Fibroblast of skin of back (primary cell): ENCODE measurements at places on chromosomes 11 and 22.

DNA sequence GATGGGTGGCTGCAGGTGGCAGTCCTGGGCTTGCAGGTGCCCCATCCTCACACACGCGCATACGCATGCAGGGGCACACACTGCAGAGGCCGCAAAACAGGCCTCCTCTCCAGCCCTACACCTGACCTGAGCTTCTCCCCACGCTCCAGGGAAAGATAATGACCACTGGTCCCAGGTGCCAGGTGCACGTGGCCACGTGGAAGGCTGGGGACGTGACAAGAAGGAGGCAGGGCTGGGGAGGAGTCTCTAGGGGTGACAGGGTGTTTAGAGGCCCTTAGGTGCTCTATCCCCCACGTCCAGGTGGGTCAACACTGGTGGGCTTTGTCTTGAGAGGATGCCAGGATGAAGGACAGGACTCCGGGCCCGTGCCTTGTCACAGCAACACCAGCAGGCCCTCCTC is 23.5 kb upstream of the CPT1A start:
- DNase-seq: no peak

GRCh38 chr11:116962108-116962507 is 124.7 kb upstream of the APOA1 start:
- DNase-seq: peak; percentile 54

- no peak for DNase-seq
Observed at GRCh38 chr11:709109-709997, 3.3 kb downstream of the EPS8L2 start.

DNA sequence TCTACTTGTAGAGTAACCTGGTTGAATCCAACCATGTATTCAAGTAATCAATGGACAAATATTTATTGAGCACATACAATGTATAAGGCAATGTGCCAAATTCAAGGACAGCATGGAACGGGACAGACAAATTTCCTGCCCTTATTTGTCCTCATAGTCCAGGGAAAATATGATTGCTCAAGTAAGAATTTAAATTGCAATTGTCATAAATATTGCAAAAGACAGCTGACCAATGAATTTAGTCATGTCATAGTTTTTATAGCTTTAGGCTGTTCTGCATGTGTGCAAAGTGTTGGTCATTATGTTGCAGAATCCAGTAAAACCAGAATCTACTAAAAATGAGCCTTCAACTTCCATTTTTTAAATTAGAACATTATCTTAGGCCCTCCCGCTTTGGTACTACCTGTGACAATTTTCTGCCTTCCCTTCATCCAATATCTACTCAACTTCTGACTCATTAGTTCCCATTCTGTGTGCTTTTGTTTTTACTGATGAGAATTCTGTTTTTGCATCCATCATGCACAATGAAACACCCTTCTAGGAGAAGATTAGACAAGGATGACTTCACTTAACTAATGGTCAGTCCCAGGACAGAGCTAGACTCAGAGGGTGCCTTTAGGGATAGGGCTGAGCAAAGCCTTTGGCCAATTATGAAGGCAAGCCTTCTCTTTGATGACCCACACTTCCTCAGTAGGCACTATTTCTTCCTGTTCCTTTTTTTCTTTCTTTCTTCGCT is 45.8 kb upstream of the FIBIN start:
- peak; percentile 68 for DNase-seq

GRCh38 chr11:64583296-64584262 is 7.4 kb upstream of the SLC22A12 start:
- DNase-seq: no peak

GRCh38 chr11:133269267-133269666 is 263.0 kb downstream of the OPCML start:
- no peak for DNase-seq

GRCh38 chr11:45670386-45671135 is 5.1 kb upstream of the CHST1 start:
- no peak for DNase-seq

GRCh38 chr11:11036848-11037732 is 179.2 kb upstream of the ZBED5 start:
- DNase-seq: peak; percentile 53

- DNase-seq: no peak
Observed at GRCh38 chr11:69231466-69232018, 62.4 kb upstream of the MYEOV start.

- no peak for DNase-seq
Observed at GRCh38 chr11:132174362-132175255, 804.2 kb downstream of the NTM start.

DNA sequence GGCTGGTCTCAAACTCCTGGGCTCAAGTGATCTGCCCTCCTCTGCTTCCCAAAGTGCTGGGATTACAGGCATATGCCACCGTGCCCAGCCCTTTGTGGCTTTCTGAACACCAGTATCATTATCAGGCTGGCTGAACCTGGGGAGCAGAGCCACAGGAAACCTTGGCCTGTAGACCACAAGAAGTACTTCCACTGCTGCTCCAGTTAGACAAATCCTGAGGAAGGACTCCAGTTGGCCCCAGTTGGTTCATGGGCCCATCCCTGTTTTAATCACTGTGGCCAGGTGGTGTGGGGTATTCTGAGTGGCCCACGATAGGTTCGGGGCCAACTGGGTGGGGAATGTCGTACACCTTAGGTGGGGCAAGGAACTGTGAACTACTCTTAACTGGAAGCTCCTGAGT is 5.5 kb upstream of the DUSP18 start:
- DNase-seq: no peak

DNA sequence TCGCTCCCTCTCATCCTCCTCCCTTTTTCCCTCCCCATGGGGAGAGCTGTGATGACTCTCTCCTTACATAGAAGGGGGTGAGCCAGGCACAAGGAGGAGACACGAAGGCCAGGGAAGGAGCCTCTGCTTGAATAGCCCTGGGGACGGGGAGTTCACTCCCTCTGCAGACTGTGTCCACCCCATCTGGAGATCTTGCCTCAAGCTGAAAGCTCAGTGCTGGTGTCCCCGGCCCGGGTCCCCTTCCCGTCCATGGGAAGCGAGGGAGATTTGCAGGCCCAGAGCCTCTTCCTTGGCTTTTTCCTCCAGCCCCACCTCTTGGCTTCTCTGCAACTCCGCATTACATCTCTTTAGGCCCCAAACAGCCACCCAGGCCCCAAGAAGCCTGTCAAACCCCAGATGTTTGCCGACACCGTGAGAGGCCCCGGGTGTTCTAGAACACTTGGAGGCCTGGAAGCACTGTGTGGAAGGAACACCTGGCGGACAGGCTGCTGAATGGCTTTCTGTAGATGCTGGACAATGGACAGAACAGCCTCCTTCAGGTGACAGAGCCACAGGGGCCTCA is 32.3 kb downstream of the LINC01488 start:
- DNase-seq: no peak

GRCh38 chr11:128357073-128357472 is 230.3 kb downstream of the ETS1 start:
- DNase-seq: no peak

DNA sequence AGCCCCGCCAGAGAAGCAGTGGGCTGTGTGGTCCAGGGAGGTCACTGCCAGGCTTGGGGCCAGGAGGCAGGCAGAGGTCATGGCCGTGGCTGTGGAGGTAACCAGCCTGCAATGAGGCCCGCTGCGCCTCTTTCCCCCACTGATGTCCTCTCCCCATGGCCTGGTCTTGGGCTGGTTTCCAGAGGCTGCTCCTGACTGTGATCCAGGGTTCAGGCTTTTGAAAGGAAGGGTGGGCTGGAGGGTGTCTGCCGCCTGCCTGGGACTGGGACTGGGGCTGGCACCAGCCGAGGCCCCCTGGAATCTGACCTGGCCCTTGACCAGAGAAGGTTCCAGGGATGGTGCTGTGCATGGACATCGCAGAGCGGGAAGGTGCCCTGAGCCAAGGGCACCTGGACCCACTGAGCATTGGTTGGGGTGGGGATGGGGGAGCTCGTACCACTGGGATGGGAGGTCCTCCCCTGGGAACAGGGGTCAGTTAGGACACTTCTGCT is 59.6 kb upstream of the THY1 start:
- no peak for DNase-seq
